WERI-Rb-1 (cell line): ENCODE measurements at places on chromosomes 11 and 22.

- no peak for DNase-seq
Measured at GRCh38 chr11:110715541-110715940, 3.3 kb upstream of the ARHGAP20 start.

- DNase-seq: no peak
Measured at GRCh38 chr11:109326781-109327180, 95.2 kb upstream of the C11orf87 start.

GRCh38 chr11:116990061-116990473 lies 108.2 kb downstream of the SIK3 start:
- DNase-seq: no peak

- no peak for DNase-seq
Measured at GRCh38 chr22:50298266-50298637, 9.2 kb downstream of the PLXNB2 start.

- DNase-seq: no peak
Measured at GRCh38 chr11:124570160-124570559, 363 bp downstream of the OR8A1 start.

DNA sequence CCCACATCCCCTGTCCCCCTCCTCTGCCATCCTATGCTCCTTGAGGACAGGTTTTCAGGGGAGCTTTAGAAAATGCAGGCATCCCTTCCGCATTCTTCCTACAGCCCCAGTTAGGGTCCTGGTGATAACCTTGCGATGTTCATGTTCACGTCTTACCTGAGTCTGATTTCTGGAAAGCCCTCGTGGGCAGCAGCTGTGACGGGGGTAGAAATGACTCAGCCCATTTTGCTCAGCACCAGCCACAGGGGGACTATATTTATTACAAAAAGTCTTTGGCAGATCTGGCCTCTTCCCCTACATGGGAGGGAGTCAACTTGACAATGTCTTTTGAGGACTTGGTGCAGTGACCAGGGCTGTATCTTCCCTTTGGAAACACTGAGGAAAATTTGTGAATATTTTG lies 12.3 kb downstream of the PKNOX2 start:
- no peak for DNase-seq
